Cerebellar nuclear complex (tissue), 1 donor: ENCODE measurements at places on chromosomes 5 and 9.

DNA sequence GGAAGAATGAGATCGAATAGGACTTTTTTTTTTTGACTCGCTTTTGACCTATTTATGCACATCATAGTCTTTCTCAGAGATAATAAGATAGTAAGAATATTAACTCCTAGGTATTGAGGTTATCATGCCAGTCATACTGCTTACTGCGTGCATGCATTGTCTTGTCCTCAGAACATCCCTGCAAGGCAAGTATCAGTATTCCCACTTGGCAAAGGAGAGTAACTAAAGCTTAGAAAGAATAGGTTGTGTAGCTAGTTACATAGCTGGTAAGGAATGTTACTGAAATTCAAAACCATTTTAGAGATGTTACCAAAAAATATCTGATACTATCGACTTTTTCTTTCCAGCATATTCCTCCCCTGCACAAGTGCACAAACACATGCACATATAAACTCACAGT is 296.1 kb upstream of the CLINT1 start:
- no peak for DNase-seq

DNA sequence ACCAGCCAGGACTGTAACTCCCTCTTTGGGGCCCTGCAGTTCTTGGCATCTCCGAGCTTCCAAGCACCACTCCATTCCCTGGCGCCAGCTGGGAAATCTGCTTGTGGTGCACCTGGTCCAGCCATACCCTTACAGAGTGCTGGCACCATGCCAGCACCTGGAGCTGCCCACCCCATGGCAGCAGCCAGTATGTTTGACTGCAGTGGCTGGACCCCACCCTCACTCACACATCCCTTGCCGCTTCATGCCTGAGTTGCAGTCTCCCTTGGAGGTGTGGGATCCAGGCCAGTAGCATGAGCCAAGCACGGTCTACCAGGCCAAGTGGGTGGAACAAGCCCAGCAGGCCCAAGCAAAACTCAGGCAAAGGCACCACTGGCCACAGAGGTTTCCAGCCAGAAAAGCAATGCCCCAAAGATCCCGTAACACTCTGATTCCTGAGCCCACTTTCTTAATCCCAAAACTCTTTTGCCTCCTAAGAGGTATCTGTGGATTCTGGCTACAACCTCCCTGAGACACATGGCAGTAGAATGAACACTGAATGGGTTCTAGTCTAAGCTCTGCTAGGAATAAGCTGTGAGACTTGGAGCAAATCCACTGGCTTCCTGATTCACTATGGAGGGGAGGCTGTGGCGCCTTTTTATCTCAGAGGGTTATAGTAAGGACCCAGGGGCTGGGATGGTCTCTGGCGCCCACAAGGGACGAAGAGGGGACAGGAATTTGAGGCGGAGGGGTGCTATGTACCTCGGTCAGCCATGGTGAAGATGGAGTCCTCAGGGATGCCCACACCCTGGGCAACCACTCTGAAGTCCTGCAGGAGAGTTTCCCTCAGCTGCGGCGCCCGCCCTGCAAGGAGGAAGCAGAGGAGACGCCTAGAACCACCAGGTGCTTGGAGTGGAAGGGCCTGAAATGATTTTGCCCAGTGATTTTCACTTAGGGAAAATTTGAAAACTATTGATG is 5.6 kb downstream of the AMBP start:
- DNase-seq, result peak; percentile 36

DNA sequence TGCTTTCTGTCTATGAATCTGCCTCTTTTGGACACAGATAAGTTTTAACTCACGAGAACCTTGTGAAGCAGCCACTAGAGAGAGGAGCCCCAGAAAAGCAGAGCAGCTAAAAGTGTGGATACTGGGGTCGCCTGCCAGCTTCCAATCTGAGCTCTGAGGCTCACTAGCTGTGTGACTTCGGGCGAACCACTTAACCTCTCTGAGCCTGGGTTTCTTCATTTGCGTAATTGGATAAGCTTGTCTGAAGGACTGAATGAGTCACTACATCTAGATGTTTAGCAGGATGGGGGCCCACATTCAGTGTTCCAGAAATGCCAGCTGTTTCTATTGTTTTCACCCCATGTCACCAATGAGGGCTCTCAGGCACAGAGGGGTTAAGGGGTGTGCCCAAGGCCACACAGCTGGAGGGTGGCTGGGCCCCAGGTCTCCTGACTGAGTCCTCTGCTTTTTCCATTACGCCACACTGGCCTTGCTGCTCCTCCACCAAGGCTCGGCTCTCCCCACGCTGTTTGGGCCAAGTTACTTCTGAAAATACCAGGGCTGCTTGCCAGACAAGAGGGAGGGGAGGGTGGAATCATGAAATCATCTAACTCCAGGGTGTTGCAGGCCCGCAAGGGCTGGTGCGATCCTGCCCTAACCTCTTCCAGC is 36.2 kb downstream of the SH3PXD2B start:
- DNase-seq, result no peak

DNA sequence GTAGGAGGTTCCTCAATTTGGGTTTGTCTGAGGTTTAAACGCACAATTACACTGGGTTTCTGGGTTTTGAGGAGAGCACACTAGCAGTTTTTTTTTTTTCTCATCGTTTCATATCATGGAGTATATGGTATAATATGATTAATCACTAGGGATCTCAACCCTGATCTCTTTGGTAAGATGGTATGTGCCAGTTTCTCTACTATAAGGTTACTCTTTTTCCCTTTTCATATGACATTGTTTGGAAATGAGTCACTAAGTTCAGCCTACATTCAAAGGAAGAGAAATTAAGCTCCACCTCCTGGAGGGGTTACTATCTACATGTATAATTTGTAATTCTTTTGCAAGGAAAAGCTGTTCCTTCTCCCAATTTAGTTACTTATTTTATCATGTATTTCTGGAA is 35.2 kb downstream of the MTRR start:
- DNase-seq, result no peak

- DNase-seq, result no peak
Measured at GRCh38 chr9:18611971-18612370, 138.0 kb downstream of the ADAMTSL1 start.

DNA sequence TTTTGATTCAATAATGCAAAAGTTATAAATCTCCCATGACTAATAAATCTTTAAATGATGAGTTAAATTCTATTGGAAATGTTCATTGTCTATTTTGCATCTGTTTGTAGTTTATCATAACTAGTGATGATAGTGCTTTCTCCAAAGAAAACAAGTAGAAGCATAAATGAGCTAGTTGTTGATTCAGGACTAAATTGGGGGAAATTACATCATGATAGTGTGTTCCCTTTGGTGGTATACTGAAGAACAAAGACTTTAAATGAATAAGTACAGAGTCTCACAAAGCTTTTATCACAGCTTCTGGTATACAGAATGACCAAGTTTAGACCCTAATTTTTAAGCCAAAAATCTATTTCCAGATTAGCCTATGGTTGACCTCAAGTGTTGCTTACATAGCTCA is 173.8 kb downstream of the MCTP1 start:
- no peak for DNase-seq

GRCh38 chr9:135157856-135158563 is 70.5 kb downstream of the OLFM1 start:
- no peak for DNase-seq

DNA sequence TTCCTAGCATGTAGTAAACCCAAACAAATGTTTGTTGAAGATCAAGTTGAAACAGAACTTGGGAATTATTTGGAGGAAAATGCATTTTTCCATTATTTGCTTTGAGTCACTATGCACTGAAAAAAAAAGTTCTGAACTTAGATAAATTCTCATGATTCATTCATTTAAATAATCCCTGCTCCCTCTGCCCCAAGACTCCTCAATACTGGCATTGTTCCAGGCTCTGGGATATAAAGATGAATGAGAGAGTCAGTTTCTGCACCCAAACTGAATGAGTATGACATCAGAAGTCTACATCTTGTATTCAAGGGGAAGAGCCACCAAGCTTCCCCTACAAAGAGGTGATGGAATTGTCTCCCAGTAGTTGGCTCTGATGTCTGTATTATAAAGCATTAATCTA is 123.9 kb downstream of the SEC61B start:
- no peak for DNase-seq

- no peak for DNase-seq
Measured at GRCh38 chr9:113511856-113512761, 48.6 kb downstream of the RGS3 start.

GRCh38 chr9:137488327-137488653 is 29.2 kb upstream of the NSMF start:
- peak; percentile 74 for DNase-seq

GRCh38 chr5:139394123-139394653 is 716 bp downstream of the PROB1 start:
- no peak for DNase-seq

GRCh38 chr5:6362846-6363245 is 15.5 kb downstream of the MED10 start:
- no peak for DNase-seq

- DNase-seq, result no peak
Measured at GRCh38 chr5:92543201-92543600, 1037.8 kb downstream of the NR2F1-AS1 start.

DNA sequence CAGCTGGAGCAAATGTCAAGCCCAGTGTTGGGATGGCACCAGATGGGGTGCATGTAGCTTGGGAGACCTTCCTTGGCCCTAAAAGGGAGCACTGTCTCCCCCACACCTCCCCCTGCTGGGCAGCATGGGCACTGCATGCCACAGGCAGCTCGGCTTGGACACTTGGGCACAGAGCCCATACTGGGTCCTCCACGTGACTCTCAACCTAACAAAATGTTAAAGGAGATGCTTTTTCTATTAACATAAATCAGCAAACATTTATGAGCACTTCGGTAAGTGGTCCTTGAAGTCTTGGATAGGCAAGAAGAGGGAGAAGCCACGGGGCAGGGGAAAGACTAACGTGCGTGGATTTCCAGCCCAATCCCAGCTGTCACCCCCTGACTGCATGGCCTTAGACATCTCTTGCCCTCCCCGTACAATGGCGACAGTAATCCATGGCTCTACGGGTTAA is 23.9 kb upstream of the MAPK9 start:
- DNase-seq, result no peak

DNA sequence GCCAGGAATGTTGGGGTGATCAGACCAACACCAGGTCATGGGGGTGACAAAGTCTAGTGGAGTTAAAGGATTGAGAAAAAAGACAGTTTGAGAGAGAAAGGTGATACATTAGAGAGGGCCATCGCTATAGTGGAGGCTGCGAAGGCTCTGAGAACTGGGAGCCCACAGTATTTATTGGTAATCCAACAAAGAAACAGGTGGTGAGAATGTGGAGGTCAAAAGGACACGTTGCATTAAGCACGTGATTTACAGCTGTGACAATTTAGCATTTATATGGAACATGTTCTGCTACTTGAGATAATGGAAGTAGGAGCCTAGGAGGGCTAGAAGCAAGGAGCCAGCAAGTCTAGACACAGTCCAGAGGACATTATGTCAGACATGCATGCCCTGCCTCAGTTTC is 2086.5 kb upstream of the C9orf72 start:
- no peak for DNase-seq

DNA sequence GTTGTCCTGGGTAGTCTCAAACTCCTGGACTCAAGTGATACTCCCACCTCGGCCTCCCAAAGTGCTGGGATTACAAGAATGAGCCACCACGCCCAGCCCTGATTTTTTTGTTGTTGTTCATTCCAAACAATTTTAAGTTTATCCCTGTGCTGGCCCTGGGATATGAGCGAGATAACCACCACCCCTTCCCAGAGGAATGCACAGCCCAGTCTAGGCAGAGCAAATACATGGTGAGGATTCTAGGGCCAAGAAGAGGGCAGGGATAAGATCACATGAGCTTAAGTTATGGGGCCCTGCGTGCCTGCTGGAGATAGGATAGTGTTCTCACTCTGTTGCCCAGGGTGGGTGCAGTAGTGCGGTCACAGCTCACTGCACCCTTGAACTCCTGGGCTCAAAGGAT is 21.0 kb upstream of the TOR1B start:
- no peak for DNase-seq

DNA sequence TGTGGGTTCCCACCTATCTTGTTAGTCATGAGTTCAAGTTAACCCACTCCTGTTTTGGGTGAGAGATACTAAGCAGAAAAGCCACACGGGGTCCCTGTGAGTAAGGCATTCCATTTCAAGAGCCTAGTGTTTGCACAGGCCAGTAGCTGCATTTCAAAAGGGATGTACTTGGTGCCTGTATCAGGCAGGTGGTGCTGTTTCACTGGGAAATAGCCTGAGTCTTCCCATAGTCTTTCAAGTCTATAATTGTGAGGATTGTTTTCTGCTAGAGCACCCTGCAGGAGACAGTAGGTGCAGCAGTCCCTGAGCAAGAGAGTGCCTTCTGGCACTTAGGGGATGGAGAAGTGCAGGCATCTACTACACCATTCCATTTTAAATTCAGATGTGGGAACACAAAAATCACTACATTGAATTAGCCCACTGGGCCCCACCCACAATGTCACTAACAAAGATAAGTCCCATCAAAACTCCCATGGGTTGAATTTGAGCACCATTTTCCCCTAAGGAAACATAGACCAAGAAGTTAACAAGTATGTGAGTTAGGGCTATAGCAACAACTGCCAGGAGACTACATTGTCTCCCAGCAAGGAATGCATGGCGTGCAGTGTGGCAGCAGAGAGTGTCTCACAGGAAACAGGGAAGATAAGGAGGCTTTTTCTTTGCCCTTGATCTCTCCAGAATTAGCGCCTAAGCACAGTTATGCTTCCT is 263.2 kb downstream of the COX7C start:
- no peak for DNase-seq

- no peak for DNase-seq
Measured at GRCh38 chr5:124755565-124755964, 9.1 kb upstream of the ZNF608 start.

DNA sequence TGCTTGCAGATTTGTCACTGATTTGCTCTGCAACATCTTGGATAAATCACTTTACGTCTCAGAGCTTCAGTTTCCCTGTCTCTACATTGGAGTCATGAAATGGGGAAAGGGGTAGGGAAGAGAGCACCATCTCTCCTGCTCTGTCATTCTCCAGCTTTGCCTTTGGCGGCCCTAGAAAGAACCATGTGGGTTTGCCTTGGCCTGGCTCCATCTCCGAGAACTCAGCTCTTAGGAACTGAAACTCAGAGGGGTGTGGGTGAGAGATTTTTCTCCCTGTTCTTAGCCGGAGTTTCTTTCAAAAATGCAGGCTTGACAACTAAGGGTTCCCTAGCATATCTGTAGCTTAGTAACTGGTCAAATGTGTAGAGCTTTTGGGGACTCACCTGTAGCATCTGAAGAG is 123.5 kb downstream of the SMARCA2 start:
- DNase-seq, result no peak

GRCh38 chr9:35847792-35848572 is 19.0 kb downstream of the TMEM8B start:
- DNase-seq, result no peak

GRCh38 chr5:56822981-56823380 is 7.6 kb downstream of the MAP3K1 start:
- no peak for DNase-seq

DNA sequence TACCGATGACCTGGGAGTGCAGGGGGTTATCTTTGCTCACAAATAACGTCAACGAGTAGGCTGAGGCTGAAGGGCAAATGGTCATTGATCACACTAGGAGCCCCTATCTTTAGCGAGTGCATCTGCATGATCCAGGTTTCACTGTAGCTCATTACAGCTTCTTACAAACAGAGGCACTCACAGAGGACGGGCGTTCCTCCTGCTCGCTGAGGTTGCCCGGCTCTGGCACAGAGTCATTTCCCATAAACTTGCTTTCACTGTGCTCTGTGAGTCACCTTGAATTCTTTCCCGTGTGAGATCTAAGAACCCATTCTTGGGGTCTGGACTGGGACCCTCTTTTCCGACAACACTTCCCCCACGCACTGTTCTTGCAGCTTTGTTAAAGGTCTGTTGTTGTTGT is 1.9 kb upstream of the PAEP start:
- no peak for DNase-seq

- no peak for DNase-seq
Measured at GRCh38 chr9:94991961-94992907, 265.7 kb downstream of the AOPEP start.
